ENCODE measurements at places on chromosomes 7 and 10. TPM values are rescaled to one million over a fixed set of nuclear protein-coding genes. Genes with fewer than 3 reads are reported as not detected.

Gene PLXNA4
- total RNA-seq = 13.7 TPM

Gene SPOCK2
- 73.7 TPM for total RNA-seq

Gene SPDYE6
- not detected for total RNA-seq

Gene PSAP
- total RNA-seq = 715 TPM

Gene IFIT1B
- 3.0 TPM for total RNA-seq

Gene VWA2
- total RNA-seq = 3.0 TPM

Gene TCERG1L
- total RNA-seq = 0.99 TPM

Gene CCDC172
- not detected for total RNA-seq

Gene AKR1D1
- 0.06 TPM for total RNA-seq

Gene RASA4
- 55.5 TPM for total RNA-seq

Gene HOXA13
- total RNA-seq = not detected

Gene GIMAP5
- total RNA-seq = 17.0 TPM

Gene WEE2
- 0.23 TPM for total RNA-seq

Gene AFAP1L2
- 41.6 TPM for total RNA-seq

Gene OR2A5
- not detected for total RNA-seq

Gene OR2A12
- total RNA-seq = not detected

Gene EFCAB10
- not detected for total RNA-seq

Gene SPDYE1
- total RNA-seq = not detected

Gene CTAGE15
- total RNA-seq = 1.8 TPM

Gene CRPPA
- total RNA-seq = 6.8 TPM

Gene NPM3
- total RNA-seq = 47.1 TPM

Gene BMS1
- 11.9 TPM for total RNA-seq

Gene ANKRD1
- total RNA-seq = 1.3 TPM

Gene LRIT1
- not detected for total RNA-seq

Gene MALSU1
- total RNA-seq = 74.7 TPM

Gene CUZD1
- 0.29 TPM for total RNA-seq

Gene PRLHR
- not detected for total RNA-seq

Gene ECHDC3
- 30.1 TPM for total RNA-seq

Gene SPDYE2
- total RNA-seq = not detected

Gene HOXA3
- 77.4 TPM for total RNA-seq

Gene CHRM2
- total RNA-seq = 4.8 TPM

Gene SORCS1
- 14.5 TPM for total RNA-seq

Gene SPDYE5
- not detected for total RNA-seq

Gene VPS37D
- total RNA-seq = 18.6 TPM

Gene SPAM1
- not detected for total RNA-seq

Gene PPA1
- 56.8 TPM for total RNA-seq

Gene CYP2C19
- 0.18 TPM for total RNA-seq

Gene CYP2E1
- total RNA-seq = 1.4 TPM

Gene LIPN
- not detected for total RNA-seq

Gene RHOBTB1
- total RNA-seq = 44.8 TPM

Gene TRIM50
- total RNA-seq = 0.18 TPM

Gene GOLGA7B
- total RNA-seq = 0.35 TPM

Gene CARD11
- total RNA-seq = 1.8 TPM

Gene PPP1R17
- total RNA-seq = not detected

Gene BICC1
- 70.7 TPM for total RNA-seq

Gene SDHAF3
- total RNA-seq = 31.2 TPM

Gene HOXA1
- total RNA-seq = 1.7 TPM

Gene FEZF1
- total RNA-seq = not detected

Gene ADK
- 25.1 TPM for total RNA-seq

Gene PPP1R9A
- 39.9 TPM for total RNA-seq

Gene MYPN
- total RNA-seq = 20.4 TPM

Gene SLC18A2
- total RNA-seq = 2.0 TPM

Gene NUTM2E
- total RNA-seq = 0.76 TPM

Gene NRCAM
- 17.8 TPM for total RNA-seq

Gene CHCHD3
- 55.5 TPM for total RNA-seq
